ENCODE measurements at places on chromosomes 3 and 15. TPM values are rescaled to one million over a fixed set of nuclear protein-coding genes. Genes with fewer than 3 reads are reported as not detected.

Gene ZNF502
- total RNA-seq: 5.0 TPM

Gene ZNF660
- total RNA-seq: 5.2 TPM

Gene DNAJC13
- total RNA-seq: 39.8 TPM

Gene GNB5
- total RNA-seq: 64.2 TPM

Gene EXD1
- not detected for total RNA-seq

Gene STRIT1
- not detected for total RNA-seq

Gene MKRN2OS
- not detected for total RNA-seq

Gene FHIT
- total RNA-seq: 3.8 TPM

Gene SLC28A2
- not detected for total RNA-seq

Gene CTXN2
- not detected for total RNA-seq

Gene SEC62
- 165 TPM for total RNA-seq

Gene CYP11A1
- total RNA-seq: not detected

Gene GPR87
- not detected for total RNA-seq

Gene SPESP1
- 0.44 TPM for total RNA-seq

Gene HTR3E
- not detected for total RNA-seq

Gene SAMMSON
- total RNA-seq: not detected

Gene LMOD3
- not detected for total RNA-seq

Gene PPP2R3A
- 0.11 TPM for total RNA-seq

Gene PEX5L
- total RNA-seq: not detected

Data from activated B cell treated with CpG ODN at 0.5 μM for 24 hours (primary cell).